Activated naive CD4-positive, alpha-beta T cell (primary cell): ENCODE measurements at places on chromosomes 1 and 21.

DNA sequence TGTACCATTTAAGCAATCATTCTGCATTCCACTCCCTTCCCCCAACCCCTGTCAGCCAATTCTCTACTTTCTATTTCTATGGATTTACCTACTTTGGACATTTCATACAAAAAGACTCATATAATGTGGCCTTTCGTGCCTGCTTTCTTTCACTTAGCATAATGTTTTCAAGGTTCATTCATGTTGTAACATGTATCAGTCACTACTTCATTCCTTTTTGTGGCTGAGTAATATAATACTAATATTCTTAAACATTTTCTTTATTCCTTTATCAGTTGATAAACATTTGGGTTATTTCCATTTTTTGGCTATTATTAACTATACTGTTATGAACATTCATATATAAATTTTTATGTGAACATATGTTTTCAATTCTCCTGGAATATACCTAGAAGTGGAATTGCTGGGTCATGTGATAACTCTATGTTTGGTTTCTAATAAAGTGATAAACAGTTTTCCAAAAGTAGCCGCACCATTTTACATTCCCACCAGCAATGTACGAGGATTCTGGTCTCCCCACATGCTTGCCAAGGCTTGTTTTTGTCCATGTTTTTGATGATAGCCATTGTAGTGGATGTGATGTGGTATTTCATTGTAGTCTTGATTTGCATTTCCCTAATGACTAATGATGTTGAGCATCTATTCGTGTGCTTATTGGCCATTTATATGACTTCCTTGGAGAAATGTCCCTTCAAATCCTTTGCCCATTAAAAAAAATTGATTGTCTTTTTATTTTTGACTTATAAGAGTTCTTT lies 61.9 kb upstream of the GNG12 start:
- no peak for DNase-seq

DNA sequence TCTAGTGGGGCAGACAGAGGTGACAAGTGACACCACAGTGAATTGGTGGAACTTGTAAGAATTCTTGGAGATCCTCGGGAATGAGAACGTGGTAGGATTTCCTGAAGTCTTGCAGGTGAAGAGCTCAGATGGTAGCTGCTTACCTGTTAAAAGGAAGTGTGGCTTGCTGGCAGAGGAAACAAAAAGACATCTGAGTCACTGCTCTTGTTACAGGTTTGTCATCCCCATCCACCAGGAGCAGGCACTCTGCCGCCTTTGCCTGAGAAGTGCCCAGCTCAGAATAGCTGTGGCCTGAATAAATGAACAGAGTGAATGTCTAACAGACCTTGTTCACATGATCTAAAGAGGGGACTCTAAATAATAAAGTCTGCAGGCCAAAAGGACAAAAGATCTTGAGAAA lies 12.3 kb upstream of the ZSCAN20 start:
- no peak for DNase-seq

DNA sequence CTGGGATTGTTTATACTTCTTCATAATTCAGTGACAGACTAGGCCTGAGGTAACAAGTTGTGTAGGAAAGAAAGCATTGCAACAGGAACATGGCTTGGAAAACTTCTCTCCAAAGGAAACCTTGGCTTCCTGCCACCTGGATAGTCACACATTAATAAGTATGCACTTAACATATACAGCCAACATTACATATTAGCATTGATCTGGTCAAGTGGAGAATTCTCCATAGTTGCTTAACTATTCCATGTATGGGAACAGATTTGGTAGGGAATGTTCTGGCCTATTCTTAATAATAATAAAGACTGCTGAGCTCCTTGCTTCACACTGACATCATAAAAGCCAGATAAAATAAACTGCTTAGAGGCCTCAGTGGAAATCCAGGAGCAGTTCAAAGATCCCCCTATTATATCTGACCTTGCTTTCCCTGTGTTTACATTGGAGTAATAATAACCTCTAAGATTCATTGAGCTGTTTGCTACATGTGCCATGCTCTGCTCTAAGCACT lies 27.2 kb upstream of the NFIA start:
- no peak for DNase-seq

DNA sequence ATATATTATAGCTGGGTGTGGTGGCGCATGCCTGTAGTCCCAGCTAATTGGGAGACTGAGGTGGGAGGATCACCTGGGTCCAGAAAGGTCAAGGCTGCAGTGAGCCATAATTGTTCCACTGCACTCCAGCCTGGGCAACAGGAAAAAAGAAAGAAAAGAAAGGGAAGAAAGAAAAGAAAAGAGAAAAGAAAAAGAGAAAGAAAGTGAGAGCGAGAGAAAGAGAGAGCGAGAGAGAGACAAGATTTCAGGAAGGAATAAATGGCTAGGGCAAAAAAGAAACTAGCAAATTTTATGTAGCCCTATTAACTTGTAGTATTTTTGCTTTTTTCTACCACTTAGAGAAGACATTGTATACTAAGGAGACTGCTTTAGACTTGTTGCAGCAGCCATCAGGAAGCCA lies 6.2 kb downstream of the NRAS start:
- DNase-seq, result no peak

- no peak for DNase-seq
Measured at GRCh38 chr1:33143176-33143575, 38.7 kb downstream of the TRIM62 start.

GRCh38 chr1:33321178-33321577 lies 280 bp upstream of the A3GALT2 start:
- no peak for DNase-seq

GRCh38 chr1:228751360-228752098 lies 16.2 kb downstream of the RHOU start:
- no peak for DNase-seq

DNA sequence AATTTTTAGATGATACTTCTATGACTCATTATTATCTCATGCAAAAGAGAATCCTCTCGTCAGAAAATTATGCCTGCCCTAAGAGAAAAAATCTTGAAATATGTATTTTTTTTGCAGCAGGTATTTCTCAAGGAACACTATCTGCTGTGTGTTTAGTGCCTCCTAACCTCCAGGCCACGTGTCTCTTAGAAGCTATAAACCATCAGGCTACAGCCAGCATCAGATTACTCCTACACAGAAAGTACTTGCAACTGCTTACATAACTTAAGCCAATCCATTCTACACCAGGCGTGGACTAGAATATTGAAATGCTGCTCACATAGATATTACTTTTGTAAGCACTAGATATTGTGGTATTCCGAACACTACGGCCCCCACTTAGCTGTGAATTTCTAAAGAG lies 933.4 kb downstream of the PLA2G4A start:
- DNase-seq, result no peak

- no peak for DNase-seq
Measured at GRCh38 chr1:235403593-235403992, 36.4 kb downstream of the TBCE start.

- DNase-seq, result peak; percentile 33
Measured at GRCh38 chr1:22420455-22421053, 31.1 kb upstream of the ZBTB40 start.

DNA sequence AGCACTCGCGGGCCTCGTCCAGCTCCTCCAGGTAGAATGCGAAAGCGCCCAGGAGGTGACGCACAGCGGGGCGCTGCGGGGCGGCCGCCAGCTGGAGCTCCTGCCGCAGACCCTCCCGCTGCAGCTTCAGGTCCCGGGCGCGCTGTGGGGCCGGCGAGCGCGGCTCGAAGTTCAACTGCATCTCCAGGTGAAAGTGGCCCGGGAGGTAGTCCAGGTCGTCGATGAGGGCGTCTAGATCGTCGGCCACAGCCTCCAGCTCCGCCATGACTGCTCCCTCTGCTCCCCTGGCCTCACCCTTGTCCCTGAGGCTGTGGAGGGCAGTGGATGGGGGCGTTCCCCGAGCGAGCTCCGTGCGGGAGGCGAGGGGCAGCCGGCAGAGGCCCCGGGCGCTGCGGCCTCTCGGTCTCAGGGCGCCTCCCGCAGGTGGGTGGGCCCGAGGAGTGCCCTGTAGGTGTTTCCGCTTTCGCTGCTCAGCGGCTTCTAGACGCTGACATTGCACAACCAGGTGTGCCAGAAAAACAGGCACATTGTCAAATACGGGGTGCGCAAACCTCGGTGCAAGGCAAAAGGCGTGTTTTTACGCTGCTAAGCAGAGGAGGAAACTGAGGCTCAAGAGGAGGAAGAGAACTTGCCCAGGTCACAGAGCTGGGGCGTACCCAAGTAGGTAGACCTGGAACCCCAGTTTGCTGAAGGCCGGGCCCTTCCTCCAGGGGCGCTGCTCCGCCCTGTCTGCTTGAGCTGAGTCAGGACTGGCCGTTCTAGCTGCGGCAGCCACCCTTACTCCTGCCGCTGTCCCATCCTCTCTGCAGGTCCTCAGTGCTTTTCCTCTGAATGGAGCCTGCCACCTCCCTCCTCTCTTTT lies at the start of gene TTC22:
TSS of gene TTC22 (minus strand) at position 425 of the 861 bp plus-strand sequence. CDS start at position 265, 160 bp downstream.
- peak; percentile 50 for DNase-seq

DNA sequence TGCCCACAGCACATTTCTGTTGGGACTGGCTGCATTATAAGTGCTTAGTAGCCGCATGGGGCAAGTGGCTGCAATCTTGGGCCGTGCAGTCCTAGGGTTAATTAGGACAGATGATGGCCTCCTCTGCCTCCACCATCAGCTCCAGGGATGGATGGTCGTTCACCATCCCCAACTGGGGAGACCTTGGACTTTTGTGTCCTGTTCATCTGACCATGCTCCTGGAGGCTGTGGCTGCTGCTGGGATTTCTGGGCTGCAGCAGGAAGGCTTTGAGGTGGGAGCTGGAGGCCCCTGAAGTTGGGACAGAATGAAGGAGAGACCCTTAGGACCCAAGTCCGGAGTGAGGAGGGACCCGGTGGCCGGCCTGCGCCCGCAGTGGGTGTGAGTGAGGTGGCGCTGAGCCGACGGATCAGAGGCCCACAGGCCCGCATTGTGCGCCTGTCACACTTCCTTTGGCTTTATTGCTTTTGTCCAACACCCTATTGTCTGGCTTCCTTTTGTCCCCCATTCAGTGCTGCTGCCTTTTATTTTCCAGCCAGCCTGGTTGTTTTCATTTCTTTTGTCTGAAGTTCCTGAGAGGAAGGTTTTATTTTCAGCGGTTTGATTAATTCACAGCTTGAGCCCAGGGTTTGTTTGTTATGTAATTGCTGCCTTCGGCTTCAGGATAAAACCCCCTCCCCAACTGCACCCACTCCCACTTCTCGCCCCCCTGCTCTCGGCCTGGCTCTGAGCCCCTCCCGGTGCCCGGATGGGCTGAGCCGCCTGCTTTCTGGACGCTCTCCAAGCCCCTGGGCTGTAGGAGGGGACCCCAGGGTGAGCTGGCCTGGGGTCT lies 35.6 kb downstream of the SOX13 start:
- DNase-seq, result no peak

GRCh38 chr1:178781533-178782330 lies 56.7 kb downstream of the RALGPS2 start:
- DNase-seq, result no peak

DNA sequence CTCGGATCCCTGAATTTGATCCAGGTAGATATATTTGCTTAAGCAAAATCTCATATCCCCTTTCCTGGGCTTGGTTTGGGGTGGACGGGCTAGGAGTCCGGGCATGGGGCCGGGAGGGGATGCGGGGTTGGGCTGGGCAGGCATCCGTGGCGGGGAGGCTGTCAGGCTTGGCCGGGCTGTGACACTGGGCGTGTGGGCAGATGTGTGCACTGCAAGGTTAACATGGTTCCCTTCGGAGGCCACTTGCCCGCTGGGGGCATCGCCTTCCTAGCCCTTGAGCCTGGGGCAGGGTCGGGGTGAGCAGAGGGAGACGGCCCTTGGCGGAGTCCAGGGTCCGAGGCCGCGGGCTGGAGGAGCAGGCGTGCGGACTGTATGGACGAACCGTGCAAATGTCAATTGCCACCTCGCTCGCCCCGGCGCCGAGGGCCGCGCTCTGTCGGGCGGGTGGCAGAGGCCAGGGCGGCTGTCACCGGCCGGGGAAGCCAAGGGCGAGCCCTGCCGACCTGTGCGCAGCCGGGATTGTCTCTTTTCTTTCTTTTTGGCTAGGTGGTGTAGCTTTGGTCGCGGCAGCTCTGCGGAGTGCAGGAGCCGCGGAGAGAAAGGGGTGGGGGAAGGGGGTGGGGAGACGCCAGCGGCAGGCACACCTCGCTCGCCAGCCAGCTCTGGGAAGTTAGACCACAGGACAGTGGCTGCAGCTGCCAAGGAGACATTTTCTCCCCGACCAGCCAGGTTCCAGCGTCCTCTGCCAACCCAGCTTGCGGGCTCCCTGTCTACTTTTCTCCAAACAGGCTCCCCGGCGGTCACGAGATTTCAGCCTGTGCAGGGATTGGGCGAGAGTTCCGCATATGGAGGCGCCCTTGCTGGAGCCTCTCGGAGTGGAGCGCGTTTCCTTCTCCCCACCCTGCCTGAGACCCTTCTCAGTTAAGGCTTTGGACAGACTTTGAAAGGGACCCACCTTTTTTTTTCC lies 1.3 kb downstream of the RCOR3 start:
- peak; percentile 27 for DNase-seq

DNA sequence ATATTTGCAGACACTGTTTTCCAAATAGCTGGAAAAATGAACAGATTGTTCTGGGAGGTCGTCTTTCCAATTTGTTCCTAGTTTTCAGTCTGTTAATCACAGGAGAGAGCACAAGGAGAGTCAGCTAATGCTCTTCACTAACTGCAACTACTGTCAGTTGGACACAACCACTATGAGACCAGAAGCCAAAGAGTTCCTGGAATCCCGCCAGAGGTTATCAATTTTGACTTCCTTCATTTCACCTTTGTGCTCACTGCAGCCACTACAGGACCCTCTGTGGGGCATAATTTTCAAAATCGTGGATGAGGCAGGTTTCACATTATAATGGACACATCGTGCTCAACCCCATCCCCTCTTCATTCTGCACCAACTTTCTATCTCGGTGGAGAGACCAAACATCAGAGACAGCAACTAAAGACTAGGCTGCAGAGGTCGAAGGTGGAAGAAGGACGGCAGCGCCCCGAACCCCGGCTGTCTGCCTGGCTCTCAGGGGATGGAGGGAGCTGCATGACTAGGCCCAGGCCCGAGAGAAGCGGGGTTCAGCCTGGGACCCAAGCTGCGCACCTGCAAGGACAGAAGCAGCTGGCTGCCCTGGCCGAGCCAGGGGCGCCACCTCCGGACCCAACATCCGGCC lies 602 bp downstream of the KIAA0319L start:
- DNase-seq, result no peak

DNA sequence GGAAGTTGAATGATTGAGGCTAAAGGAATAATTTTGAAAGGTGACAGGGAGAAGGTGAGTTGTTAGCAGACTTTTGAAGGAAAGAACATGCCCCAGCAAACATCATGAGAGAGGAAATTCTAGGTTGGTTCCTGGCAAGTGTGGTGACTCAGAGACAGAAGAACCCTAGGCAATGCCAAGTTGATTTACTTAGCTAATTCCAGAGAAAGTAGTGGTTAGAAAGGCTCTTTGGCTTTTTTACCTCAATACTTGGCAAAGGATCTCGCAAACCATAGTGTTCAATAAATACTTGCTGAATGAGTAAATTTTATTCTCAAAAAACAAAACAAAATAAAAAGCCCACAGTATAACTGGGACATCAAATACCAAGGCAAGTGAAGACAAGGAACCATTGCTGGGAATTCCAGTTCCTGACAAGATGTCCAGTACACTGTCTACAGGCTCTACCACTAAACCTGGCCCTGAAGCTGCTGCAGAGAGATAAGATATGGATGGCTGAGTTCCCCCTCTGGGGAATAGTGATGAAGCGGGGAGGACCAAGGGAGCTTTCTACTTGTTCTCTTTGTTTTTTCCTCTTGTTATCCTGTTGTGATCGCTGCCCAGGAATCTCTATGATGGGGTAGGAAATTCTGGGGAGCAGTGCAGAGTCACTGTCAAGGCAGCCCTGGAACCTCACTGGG lies 48.2 kb downstream of the IL12RB2 start:
- no peak for DNase-seq
